ENCODE measurements at places on chromosomes 3 and 15.
A peak's percentile ranks its signal among the peaks of the same experiment; 100 is the strongest.

GRCh38 chr15:91135201-91136130, 35.4 kb downstream of the SV2B start:
- no peak for DNase-seq

- no peak for DNase-seq
Observed at GRCh38 chr3:56629451-56629850, 53.6 kb downstream of the TASOR start.

GRCh38 chr3:14460342-14461005, 58.1 kb downstream of the SLC6A6 start:
- DNase-seq = no peak

DNA sequence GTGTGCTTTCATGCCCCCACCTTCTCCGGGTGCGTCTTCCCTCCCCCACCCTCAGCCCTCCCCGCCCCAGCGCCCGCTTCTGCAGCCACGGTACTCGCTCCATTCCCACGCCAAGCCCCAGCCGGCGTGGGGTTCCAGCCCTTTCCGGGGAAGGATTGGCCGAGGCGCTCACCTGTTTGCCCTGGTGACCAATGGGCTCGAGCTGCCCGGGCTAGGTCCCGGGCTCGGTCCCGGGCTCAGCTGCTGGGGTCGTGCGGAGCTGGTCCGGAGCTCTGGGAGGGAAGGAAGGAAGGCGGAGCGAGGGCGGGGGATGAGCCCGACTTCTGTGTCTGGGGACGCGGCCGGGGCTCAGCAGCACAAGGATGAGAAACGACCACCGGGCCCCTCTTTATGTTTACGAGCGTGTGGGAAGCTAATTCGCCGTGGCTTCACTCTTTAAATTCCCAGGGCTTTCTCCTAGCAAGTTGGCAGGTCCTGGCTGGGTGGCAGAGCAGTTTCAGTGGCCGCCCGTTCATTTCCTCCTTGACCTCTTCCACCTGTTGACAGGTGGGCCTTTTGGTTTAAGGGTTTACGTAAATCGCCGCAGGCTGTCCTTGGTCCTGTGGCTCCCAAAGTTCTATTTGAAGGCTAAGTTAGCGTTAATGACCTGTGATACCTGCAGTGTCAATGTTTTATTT, at the start of gene IGSF10:
TSS of gene IGSF10 (minus strand) at position 288 of the 677 bp plus-strand sequence. CDS start 2,352 bp downstream, outside the sequence.
- DNase-seq = peak; percentile 42

GRCh38 chr15:51224428-51224827, 114.0 kb downstream of the CYP19A1 start:
- DNase-seq = no peak

DNA sequence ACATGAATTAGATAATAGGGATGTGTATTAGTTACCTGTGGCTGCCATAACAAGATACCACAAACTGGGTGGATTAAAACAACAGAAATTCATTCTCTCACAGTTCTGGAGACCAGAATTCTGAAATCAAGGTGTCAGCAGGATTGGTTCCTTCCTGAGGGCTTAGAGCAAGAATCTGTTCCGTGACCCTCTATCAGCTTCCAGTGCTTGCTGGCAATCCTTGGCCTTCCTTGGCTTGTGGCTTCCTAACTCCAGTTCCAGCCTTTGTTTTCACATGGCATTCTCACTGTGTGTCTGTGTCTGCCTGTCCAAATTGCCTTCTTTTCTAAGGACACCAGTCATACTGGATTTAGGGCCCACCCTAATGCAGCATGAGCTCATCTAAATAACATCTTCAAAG, 94.4 kb upstream of the NR2E3 start:
- no peak for DNase-seq

GRCh38 chr3:129366312-129366831, 62.1 kb downstream of the EFCAB12 start:
- no peak for DNase-seq

DNA sequence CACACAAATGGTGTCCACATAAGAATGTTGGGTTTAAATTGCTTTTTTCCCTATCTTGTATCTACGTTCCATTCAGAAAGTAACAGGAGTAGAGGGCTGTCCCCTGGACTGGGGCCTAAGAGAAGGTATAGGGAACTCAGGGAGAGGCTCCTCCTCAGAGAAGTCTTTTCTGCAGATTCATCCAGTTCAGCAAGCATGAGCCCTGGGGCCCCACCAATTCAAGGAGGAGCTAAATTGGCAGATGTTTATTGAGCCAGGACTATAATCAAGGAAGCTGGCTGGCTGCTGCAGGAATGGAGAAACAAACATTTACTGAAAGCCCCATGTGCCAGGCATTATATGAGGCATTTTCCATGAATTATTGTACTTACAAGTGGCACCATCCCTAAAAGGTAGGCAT, 22.1 kb upstream of the LARS2 start:
- DNase-seq = no peak

GRCh38 chr3:128548426-128549282, 55.7 kb upstream of the GATA2 start:
- peak; percentile 53 for DNase-seq

DNA sequence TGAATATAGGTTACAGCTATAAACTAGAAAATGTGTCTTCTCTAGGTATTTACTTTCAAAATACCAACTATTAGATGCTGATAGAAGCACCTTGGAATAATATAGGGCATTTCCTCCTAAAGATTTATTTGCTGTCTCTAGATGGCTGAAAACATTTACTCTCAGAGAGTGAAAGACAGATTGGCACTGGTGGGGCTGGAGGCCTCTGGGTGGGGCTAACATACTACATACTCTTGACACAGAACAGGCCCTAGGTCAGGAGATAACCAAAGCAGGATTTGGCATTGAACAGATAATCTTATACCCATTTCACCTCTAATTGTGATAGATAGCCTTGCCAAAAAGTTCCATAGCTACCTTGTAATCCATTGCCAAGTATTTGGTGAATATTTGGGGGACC, 253.3 kb upstream of the TBC1D5 start:
- DNase-seq = peak; percentile 12

- DNase-seq = no peak
Observed at GRCh38 chr3:127905556-127905955, 9.5 kb upstream of the KBTBD12 start.

- DNase-seq = no peak
Observed at GRCh38 chr3:36989005-36989404, 3.9 kb downstream of the EPM2AIP1 start.

GRCh38 chr3:119240101-119240590, 532 bp downstream of the B4GALT4 start:
- no peak for DNase-seq

All from BE2C (cell line).